K562 (cell line): ENCODE measurements at places on chromosomes 16 and 17.

- DNase-seq = no peak
- H3K27me3 ChIP-seq = peaks cover 7% of the 10 kb centered on the region; the same call in 1 of the 3 replicates
- H3K4me1 ChIP-seq = no peaks in the 10 kb centered on the region
- H3K36me3 ChIP-seq = no peaks in the 10 kb centered on the region
- no peak overlapping the region for H3K4me3 ChIP-seq
Observed at GRCh38 chr17:5665164-5665563, 80.9 kb upstream of the NLRP1 start.

- no peaks in the 10 kb centered on the region for H3K4me1 ChIP-seq
- no peak overlapping the region for H3K27ac ChIP-seq
- no peak overlapping the region for H3K4me3 ChIP-seq
- H3K36me3 ChIP-seq = peaks cover 35% of the 10 kb centered on the region; the same call in 1 of the 3 replicates
Observed at GRCh38 chr17:81252987-81253329, 13.8 kb downstream of the NDUFAF8 start.

GRCh38 chr17:83012868-83013778 is 66.3 kb upstream of the METRNL start:
- H3K36me3 ChIP-seq = no peaks in the 10 kb centered on the region
- no peak overlapping the region for H3K4me3 ChIP-seq
- peaks cover 13% of the 10 kb centered on the region; the same call in 1 of the 2 replicates for H3K4me1 ChIP-seq
- no peak for DNase-seq

DNA sequence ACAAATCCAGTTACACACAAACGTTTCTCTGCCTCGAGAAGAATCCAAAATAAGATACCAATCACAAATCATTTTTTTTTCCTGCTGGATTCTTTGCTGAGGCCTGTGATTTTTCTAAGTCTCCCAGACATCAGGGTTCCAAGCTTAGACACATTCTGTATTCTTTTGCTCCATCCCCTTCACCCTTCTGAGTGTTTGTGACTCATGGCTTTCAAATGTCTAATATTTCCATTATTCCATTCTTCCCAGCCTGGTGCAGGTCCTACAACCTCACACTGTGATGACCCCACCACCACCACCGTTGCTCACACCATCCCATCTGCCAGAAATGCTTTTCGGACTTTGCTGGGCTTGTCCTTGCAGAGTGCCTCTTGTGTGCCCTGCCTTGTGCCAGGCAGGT is 480.1 kb downstream of the SOX9 start:
- no peak for DNase-seq
- H3K36me3 ChIP-seq = no peaks in the 10 kb centered on the region
- no peak overlapping the region for H3K27ac ChIP-seq
- peaks cover 16% of the 10 kb centered on the region; the same call in 1 of the 2 replicates for H3K27me3 ChIP-seq
- H3K4me3 ChIP-seq = no peak overlapping the region

DNA sequence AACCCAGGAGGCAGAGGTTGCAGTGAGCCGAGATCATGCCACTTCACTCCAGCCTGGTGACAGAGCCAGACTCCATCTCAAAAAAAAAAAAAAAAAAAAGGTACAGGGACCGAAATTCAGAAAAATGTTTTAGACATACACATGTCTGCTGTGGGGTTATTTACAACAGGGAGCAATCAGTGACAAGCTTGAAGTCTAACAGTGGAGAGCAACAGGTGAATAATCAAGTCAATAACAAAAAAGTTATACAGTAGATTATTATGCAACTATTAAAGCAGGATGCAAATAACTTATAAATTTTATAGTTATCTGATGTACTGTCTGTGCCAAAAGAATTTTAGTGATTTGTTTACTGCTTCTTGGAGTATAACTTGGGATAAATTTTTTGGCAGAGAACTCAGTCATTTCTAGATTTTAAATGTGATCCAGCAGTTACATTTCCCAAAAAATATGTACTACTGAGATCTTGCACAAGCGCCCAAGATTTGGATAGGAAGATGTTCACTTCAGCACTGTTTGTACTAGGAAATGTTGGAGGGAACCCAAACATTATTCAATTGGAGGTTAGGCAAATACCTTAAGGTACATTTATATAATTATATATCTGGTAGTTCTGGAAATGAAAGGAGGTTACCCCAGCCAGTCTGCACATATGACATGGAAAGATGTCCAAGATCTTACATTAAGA is 34.1 kb downstream of the EEF2K start:
- H3K27me3 ChIP-seq = no peaks in the 10 kb centered on the region
- no peak overlapping the region for H3K27ac ChIP-seq
- DNase-seq = no peak

- peaks cover 34% of the 10 kb centered on the region; the same call in 2 of the 3 replicates for H3K36me3 ChIP-seq
- DNase-seq = no peak
- no peaks in the 10 kb centered on the region; the same call in 2 of the 3 replicates for H3K4me1 ChIP-seq
- H3K27ac ChIP-seq = no peak overlapping the region
- H3K27me3 ChIP-seq = no peaks in the 10 kb centered on the region
- H3K4me3 ChIP-seq = no peak overlapping the region
Observed at GRCh38 chr16:48555597-48556242, 54.3 kb downstream of the N4BP1 start.

DNA sequence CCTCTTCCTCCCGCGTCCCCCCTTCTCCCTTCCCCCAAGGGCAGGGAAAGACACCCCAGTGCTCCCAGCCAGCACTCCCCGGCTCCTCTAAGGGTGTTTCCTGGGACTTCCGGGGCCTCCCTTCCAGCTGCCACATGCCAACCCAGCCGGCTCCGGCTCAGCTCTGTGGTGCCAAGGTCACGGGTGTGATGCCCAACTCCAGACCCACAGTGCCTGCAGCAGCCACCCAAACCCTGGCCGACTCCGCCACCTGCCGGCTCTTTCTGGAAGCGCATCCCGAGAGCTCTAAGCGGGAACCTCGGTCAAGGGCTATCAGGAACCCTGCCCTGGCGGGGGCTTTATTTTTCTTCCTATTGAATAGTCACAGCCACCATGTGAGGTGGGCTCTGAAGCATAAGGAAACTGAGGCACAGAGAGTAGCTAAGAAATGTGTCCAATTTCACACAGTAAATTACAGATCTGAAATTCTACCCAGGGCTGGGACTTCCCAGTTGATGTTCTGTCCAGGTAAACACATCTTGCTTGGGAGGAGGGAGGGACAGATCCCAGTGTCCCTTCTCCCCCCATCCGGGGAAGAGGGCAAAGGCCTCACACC is 3.3 kb upstream of the PPP1R1B start:
- peak; percentile 84 for DNase-seq
- no peak overlapping the region for H3K4me3 ChIP-seq
- H3K27ac ChIP-seq = no peak overlapping the region
- H3K36me3 ChIP-seq = no peaks in the 10 kb centered on the region
- no peaks in the 10 kb centered on the region for H3K27me3 ChIP-seq
- peaks cover 43% of the 10 kb centered on the region for H3K4me1 ChIP-seq

DNA sequence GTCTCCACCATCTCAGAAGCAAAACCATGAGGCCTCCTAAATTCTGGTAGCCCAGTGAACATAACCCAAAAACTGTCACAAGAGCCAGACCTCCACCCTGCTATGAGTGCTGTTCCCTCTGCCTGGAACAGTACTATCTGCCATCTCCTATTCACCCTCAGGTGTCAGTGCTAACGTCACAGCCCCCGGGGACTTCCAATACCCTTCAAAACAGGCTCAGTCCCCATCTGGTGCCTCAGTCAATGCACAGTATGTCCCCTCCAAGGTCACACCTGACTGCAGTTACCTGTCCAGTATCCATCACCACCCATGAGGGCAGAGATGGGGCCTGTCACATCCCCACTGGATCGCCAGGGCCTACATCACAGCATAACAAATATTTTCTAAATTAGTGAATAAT is 11.5 kb downstream of the CREBBP start:
- H3K4me1 ChIP-seq = peaks cover 26% of the 10 kb centered on the region
- no peaks in the 10 kb centered on the region for H3K36me3 ChIP-seq
- H3K27ac ChIP-seq = no peak overlapping the region
- no peak overlapping the region for H3K4me3 ChIP-seq

DNA sequence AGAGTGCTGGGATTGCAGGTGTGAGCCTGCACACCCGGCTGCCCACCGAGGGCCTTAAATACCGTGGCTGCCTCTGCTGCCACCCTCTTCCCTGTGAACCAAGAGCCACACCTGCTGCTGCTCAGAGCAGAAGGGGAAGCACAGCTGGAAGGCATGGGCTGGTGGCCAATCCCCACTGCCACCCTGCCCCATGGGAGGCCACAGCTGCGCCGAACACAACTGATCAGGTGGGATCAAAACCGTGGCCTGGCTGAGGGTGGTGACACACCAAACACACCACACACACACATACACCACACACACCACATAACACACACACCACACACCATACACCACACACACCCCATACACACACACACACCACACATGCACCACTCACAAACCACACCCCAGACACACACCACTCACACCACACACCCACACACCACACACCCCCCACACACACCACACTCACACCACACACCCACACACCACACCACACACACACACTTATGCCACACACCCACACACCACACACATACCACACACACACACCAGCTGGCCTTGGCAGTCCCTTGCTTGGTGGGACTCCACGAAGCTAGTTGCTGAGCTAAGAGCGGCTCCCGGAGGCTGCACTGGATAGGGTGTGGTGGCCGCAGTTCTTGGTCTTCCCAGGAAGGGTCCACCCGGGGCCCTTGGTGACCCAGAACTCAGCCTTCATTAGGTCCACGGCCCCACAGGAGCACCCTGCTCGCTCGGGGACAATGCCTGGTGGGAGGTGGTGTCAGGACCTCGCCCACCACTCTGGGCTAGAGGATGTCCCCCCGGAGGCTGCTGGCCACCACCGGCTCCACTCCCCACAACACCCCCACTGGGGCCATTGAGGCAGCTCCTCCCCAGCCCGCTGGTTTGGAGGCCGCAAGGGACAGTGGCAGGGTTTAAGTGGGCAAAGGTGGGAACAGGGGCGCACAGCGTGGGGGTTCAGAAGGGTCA is 14.9 kb downstream of the CEP131 start:
- H3K4me3 ChIP-seq = no peak overlapping the region
- H3K36me3 ChIP-seq = 0 out of 3 replicates have a peak, but pooled peaks cover 3% of the 10 kb centered on the region
- H3K4me1 ChIP-seq = no peaks in the 10 kb centered on the region
- H3K27me3 ChIP-seq = no peaks in the 10 kb centered on the region

GRCh38 chr16:11164482-11165270 is 91.3 kb downstream of the SOCS1 start:
- H3K27me3 ChIP-seq = no peaks in the 10 kb centered on the region
- H3K4me1 ChIP-seq = peaks cover 51% of the 10 kb centered on the region
- no peak overlapping the region for H3K4me3 ChIP-seq
- no peak for DNase-seq
- H3K36me3 ChIP-seq = peaks cover 11% of the 10 kb centered on the region; the same call in 1 of the 3 replicates

DNA sequence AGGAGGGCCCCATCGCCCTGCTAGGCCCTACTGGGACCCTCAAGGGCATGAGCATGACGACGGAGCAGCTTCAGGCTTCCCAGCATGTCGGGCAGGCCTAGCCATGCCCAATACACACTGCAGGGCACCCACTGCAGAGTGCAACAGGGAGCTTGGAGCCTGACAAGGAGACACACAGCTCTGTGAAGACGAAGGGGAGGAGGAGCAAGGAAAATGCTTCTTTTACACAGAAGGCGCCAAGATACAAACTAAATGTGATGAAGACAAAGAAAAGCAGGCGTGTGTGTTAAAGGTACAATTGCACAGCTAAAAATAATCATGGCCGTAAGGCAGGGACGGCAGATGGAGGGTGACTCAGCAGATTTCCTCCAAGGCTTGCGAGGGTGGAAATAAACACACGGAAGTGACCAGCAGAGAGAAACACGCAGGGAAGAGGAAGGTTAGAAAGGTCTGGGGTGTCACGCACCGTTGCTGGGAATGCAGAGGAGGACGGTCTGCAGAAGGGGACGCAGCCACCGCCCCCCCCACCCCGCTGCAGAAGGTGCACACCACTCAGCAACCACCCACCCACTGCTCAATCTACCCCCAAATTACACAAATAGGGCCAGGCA is 108.5 kb downstream of the ZNF778 start:
- peaks cover 60% of the 10 kb centered on the region for H3K4me1 ChIP-seq
- H3K36me3 ChIP-seq = peaks cover 43% of the 10 kb centered on the region; the same call in 2 of the 3 replicates
- H3K4me3 ChIP-seq = peak overlapping the region; percentile 25
- peak overlapping the region; percentile 97 for H3K27ac ChIP-seq
- no peaks in the 10 kb centered on the region for H3K27me3 ChIP-seq

DNA sequence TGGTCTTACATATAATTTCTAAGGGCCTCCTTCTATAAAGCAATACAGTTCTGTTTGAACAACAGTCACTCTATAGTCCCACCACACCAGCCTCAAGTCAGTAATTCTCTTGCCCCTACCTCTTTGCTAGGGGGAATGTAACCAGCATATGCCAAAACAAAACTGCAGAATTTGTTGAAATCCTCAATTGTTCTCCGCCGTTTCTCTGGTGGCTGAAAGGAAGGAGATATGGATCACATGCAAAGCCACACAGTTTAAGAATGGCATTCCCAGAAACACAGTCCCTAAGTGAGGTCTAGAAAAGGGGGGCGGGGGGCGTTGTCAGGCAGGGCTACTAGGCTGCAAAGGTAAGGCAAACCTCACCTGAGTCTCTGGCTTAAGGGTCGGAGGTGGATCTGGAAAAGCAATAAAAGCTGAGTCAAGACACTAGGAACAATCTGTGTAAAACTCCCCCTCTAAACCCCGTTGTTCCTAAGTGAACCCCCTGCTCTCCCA is 1.9 kb downstream of the PHF23 start:
- DNase-seq = no peak
- H3K36me3 ChIP-seq = peaks cover 48% of the 10 kb centered on the region; the same call in 2 of the 3 replicates
- no peaks in the 10 kb centered on the region for H3K27me3 ChIP-seq
- peak overlapping the region; percentile 79 for H3K4me3 ChIP-seq
- peaks cover 35% of the 10 kb centered on the region for H3K4me1 ChIP-seq

DNA sequence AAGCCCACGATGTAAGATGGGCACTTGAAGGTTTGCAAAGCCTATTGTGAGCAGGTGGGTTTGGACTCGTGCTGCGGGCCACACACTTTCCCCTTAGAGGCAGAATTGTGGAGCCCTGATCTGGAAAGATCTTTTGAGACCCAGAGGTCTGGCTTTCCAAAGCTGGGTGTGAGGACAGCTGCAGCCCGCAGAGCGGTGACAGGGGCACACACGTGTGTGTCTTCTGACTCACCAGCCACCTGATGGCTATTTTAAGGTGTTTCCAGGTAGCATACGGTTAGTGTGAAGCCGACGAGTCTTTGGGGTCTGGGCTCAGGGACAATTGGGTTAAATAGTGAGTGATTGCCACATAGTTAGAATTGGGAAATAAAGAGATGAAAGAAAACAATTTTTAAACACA is 108.9 kb upstream of the GSE1 start:
- peaks cover 9% of the 10 kb centered on the region; the same call in 1 of the 3 replicates for H3K36me3 ChIP-seq
- no peak overlapping the region for H3K27ac ChIP-seq
- peaks cover 54% of the 10 kb centered on the region for H3K4me1 ChIP-seq
- no peak overlapping the region for H3K4me3 ChIP-seq
- DNase-seq = no peak
